ENCODE measurements at places on chromosomes 2 and 18.
A peak's percentile ranks its signal among the peaks of the same experiment; 100 is the strongest.

GRCh38 chr2:10332402-10333246 is 29.9 kb downstream of the HPCAL1 start:
- DNase-seq = peak; percentile 33

DNA sequence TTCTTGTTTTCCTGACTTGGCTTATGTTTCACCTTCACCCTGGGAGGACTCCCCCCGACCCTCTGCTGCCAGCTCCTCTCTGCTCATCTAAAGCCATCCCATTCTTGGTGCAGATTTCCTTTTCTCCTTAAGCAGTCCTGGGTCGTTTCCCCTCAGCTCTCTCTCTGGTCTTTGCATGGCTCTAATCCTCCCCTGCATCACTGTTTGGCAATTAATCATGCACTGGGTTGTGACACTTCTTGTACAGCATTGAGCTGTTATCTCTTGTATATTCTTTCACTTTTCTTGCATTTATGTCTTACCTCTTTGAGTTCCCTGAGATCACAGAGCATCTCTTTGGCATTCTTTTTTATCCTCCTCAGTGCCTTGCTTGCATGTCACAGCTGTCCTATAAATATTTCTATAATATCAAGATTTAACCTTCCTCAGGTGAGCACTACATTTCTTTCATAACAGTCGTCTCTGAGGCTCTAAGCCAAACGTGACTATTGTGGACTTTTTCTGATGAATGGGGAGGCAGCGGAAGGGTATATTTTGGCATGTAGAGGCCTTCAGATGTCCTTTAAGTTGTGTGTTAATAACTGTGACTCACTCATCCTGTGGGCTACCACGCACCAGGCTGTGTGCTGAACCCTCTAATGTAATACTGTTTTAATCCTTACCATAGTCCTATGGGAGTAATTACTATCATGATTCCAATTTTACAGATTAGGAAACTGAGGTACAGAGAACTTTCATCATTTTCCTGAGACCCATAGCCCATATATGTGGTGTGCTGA is 507.5 kb downstream of the SLC4A3 start:
- DNase-seq = no peak

DNA sequence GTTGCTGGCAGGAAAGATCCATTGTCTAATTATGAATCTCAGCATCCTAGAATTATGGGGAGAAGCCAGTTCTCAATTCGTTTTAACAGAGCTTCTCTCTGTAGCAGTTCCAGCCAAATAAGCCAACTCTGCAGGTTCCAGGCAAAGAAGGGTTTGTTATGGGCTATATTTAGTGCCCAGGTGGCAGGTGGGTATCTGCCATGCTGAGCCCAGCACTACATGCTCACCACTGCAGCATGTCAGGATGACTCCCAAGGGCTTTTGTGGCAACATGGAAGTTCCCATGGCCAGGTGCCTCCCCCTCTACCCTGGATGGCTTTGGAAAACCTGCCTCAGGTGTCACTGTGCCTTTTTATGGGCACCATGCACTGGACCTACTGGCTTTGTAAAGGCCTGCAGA is 137.7 kb upstream of the MSH6 start:
- no peak for DNase-seq

DNA sequence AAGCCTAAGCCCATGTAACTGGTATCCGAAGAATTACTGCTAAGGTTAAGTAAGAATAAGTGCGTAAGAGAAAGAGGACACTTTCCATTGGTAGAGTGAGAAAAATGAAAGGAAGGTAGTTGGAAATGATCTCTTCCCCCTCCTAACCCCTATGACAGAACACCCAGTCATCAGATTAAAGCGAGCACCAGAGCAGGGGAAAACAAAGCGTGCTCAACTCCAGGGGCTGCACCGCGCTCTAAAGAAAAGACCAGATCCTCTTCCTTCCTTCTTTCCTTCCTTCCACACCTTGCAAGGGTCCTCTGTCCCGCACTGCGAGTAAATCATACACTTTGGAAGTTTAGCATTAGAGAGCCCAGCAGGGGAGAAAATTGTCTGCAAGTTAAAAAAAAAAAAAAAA is 971 bp upstream of the CDH7 start:
- no peak for DNase-seq

- peak; percentile 84 for DNase-seq
Observed at GRCh38 chr18:37299471-37300304, 265.9 kb downstream of the CELF4 start.

DNA sequence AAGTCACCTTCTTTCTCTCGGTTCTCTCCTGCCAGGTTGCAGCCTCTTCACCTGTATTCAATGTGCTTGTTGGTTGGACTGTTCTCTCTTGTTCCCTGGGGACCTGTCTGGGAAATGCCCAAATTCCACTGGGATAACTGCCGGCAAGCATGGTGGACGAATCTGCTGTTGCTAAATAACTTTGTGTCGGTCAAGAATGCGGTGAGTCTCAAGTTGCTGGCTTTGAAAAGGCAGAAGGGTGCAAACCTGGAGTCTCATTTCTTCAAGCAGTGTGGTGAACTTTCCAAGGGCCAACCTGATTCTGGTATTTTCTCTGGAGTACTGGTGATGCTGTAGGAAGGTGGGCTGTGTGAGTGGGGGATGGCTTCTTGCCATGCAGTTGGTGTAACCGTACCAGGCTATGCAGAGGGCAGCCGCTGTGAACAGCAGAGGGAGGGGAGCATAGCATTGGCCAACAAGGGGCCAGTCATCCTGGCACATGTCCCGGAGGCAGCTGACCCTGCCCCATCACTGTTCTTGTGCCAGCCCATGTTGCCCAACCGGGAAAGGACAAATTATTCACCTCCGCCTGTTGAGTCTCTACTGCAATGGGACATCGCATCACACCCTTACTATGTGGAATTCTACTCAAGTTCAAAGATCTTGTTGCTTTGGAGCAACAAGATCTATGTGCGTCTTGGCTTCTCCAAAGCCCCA is 88.1 kb upstream of the SEC11C start:
- DNase-seq = no peak

DNA sequence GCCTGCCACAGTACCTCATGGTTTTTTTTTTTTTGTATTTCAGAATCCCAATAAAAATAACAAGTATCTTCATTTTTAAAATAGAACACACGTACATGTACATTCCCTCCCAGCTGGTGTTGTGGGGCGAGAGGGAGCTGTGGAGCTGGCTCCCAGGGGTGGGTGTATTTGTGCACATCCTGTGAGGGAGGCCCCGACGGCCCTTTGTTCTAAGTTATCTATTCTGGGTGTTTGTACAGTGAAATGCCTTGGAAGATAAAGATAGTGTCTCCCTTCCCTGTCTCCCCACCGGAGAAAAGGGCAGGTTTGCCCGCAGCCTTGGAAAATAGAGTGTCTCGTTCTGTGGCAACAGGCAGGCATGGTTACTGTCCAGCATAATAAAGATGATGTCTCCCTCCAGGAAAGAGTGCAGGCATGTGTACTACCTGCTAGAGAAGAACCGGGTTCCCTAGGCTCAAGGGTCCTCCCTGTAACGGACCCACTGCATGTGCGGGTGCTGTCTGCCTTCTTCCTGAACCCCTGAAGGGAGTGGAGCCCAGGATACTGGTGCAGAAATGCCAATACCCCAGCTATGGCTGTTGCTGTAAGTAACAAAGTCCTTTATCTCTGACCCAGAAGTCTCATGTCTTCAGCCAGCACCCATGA is 12.1 kb upstream of the ALLC start:
- DNase-seq = no peak

DNA sequence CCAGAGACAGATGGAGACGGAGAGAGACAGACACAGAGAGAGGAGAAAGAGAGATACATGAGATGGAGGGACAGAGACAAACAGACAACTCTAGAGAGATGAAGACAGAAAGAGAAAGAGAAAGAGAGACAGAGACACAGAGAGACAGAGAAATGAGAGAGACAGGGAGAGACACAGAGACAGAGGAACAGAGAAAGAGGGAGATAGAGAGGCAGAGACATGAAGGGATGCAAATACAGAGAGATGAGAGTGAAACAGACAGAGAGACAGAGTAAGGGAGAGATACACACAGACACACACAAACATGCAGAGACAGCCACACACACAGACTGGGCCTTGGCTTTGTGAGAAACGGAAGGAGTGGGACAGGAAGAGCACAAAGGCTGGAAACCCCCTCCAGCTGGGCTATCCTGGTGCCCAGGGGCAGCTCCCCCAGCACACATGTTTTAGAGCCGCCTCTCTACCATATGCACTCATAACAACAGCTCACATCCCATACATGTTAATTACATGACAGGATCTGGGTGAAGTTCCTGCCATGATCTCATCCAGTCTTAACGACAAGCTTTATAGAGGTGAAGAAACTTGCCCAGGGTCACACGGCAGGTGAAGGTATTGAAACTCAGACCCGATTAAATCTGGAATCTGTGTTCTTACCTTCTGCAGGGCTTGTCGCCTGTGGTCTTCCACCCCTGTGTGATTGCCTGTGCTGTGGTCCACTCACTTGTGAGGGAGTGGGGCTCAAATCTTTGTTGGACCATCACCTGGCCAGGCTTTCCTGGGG is 32.4 kb downstream of the IL18R1 start:
- DNase-seq = no peak

- no peak for DNase-seq
Observed at GRCh38 chr2:219116776-219117646, 43.6 kb downstream of the NHEJ1 start.

- no peak for DNase-seq
Observed at GRCh38 chr18:52481116-52481515, 141.1 kb downstream of the DCC start.

DNA sequence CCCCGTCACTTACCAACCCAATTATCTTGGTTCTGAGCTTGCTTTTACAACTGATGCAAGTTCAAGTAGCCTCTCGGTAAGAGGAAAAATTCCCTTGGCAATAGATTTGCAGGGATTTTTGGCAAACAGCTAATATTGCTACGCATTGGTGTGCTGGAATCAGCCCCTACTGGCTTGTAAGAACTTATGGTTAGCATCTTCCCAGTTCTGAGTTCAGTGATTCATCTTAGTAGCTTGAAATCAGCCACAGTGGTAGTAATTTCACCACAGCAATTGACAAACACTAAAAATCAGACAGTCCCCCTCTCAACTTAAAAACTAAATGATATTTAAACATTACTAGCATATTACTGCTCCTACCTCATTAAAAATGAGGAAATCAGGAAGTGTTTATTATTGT is 5.9 kb upstream of the RAX start:
- no peak for DNase-seq

DNA sequence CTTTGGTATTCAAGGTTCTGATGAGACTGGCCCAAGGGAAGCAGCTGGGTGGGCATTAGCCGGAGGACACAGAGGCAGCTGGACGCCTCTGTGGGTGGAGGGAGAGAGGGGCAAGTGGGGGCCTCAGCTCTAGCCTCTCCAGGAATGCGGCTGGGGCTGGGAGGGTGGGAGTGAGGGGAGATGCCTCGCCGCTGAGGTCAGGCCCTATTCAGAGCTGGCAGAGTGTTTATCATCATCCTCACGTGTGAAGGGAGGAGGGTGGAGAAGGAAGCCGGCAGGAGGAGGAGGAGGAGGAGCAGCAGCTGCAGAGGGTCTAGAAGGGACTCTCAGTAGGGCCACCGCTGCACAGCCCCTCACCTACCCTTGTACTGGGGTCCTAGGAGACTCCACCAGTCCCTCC is 43.1 kb downstream of the TNS1 start:
- DNase-seq = no peak

- DNase-seq = no peak
Observed at GRCh38 chr2:1681017-1681318, 63.3 kb downstream of the PXDN start.

DNA sequence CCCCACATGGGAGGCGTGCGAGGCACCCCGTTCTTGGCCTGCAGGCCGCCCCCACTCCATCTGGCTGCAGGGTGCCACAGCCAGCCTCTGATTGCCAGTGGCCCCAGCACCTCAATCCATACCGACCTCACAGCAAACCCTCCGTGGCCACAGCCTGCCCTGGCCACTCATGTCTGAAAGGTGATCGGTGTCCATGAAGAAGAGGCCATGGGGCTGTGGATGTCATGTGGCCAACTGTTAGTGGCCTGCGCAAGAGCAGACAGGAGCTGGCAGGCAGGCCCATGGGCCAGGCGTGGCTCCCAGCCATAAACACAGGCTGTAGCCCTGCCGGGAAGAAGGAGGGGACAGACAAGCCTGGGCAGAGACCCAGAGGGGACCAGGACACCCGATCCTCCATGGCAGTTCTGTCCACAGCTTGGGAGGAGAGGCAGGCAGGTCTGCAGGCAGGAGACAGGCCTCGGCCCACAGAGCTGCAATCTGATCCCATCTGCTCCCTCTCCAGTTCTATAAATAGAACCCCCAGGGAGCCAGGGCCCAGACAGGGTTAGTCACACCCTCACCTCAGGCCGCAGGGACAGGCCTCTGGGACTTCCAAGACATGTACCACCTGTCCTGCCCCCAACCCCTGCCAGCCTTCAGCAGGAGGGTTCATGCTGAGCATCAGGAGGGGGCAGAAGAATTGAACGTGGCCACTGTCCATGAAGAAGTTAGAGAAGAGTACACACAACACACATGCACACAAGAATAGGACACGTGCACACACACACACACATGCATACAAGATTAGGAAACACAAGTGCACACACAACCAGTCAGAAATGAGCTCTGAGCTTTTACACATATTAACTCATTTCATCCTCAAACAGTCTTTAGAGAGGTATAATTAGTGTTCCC is 16.9 kb downstream of the STEAP3 start:
- no peak for DNase-seq

DNA sequence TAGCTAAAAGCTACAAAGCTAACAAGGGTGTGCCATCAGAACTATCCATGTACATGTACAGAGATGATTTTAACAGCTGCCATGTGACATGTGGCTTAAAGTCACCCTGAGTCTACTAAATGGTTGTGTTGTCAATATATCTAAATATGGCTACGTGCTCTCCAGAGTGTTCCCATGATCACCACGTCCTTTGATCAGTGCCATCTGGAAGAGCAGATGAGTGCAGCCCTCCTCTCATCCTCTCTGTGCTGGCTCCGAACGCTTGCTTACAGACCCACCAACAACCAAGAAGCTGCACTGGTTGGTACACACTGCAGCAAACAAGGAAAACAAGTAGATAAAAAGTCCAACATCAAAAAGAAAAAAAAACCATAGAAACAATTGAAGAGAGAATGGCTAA is 88.6 kb upstream of the NARS1 start:
- DNase-seq = no peak

GRCh38 chr18:21701621-21702020 is 3.0 kb downstream of the ABHD3 start:
- DNase-seq = no peak

DNA sequence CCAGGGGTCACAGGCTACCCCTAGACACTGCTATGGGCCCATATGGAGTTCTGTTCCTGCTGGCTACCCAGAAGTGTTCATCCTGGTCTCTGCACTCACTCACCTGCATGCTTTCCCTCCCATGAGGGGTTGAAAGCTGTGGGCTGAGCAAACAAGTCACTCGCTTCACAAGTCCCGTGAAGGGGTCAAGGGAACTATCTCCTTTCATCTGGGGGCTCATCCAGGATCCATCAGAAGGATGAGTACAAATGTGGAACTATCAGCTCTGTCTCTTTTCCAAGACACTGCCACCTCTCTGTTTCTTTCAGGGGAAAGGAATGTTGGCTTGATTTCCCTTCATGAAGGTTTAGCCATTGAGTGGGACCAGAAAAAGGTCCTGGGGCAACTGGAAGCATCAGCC is 21.7 kb downstream of the SULT1C4 start:
- DNase-seq = no peak

GRCh38 chr2:104914509-104914908 is 60.6 kb downstream of the POU3F3 start:
- no peak for DNase-seq
